ENCODE measurements at places on chromosomes 6 and 20.

DNA sequence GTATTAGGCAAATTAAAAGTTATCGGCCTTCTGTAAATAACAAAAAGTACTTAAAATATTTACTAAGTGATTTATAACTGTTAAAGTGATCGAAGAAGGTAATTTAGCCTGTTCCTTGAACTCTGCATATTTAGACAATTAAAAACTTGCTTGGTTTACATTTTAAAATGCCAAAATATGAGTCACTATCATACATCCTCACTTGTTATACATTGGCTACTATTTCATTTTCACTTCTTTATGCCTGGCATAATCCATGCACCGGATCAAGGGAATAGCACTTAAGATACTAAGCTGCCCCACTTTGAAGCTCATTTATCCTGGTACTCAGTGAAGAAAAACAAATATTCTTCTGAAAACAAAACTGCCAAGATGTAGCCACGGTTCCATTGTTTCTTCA is 344.6 kb downstream of the UBE3D start:
- DNase-seq, result no peak

DNA sequence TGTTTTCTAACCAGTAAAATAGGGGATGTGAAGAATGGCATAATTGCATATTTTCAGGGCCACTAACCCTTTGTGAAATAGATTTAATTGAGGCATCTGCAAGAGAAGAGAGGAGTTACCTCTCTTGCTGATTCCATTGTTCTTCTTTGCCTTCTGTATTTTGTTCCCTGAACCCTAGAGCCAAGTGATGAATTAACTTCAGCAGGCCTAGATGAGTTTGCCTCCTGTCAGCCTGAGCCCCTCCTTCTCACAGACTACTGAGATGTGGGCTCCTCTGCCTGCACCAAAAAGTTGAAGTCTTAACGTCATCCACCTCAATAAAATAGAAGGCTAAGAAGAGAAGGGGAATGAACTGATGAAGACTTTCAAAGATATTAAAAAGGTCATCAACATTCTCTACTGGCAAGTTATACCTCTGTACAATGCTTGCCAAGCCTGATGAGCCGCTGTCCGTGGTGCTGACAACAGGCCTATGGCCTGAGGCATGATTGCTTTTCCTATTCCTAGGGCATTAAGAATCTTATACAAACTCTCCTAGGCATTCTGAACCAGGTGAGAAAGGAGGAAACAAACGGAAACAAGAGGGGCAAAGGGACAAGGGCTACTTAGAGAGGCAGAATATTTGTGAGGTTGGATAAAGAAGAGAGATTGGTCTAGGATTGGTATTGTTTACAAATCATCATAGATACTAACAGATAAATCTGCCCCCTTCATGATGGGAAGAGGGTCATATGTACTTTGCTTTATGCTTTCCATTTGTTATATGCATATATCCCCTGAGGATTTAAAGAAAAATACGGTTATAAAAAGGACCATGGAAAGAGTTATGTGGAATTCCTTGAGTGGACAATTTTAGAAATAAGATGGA is 46.8 kb downstream of the CD24 start:
- DNase-seq, result no peak

DNA sequence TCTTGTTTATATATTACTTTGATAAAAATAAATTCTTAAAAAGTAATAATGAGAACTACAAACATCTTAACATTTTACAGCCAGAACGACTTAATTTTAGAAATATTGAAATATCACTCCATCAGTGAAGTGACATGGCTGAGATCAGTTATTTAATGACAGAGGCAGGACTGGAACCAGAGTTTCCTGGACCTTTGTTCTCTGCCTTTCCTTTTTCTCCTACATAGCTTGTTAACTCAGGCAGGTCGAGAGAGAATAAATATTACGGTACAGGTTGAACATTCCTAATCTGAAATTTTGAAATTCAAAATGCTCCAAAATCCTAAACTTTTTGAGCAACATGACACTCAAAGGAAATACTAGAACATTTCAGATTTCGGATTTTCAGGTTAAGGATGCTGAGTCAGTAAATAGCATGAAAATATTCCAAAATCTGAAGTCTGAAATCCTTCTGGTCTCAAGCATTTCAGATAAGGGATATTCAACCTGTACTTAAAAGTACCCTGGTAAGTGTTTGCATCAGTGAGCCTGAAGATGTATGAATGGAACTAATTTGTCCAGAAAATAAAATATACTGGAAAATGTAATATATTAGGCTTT is 6.5 kb downstream of the TMEM170B start:
- DNase-seq, result no peak

DNA sequence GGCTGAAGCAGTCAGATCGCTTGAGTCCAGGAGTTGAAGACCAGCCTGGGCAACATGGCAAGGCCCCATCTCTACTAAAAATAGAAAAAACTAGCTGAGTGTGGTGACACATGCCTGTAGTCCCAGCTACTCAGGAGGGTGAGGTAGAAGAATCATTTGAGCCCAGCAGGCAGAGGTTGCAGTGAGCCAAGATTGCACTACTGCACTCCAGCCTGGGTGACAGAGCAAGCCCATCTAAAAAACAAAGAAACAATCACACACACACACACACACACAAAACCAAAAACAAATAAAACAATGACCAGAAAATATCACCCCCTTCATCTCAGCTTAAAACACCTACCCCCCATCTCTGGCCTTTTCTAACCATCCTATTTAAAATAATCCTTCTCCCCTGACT is 68.0 kb downstream of the BTBD9 start:
- no peak for DNase-seq

DNA sequence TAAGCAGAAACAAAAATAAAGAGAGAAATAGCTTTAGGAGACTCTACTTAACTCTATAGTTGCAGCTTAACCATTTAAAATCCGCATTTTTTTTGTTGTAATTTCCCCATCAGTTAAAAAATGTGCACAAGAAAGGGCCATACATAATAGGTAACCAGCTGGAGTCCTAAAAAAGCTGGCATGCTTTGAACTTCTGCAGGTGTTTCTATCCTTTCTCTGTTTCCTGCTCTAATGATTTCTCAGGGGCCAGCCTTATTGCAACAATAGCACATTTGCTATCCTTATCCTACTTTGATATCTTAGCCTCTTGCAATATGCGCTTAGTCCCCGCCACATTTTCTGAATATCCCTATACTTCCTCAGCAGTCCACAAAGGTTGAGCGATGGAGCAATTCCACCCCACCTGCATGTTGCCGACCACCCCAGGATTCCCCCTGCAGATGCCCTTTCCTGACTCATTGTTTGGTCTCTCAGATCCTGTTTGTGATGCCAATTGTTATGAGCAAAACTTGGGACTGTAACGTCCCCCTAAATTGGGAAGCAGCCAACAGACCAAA is 48.5 kb downstream of the TRIM27 start:
- no peak for DNase-seq

DNA sequence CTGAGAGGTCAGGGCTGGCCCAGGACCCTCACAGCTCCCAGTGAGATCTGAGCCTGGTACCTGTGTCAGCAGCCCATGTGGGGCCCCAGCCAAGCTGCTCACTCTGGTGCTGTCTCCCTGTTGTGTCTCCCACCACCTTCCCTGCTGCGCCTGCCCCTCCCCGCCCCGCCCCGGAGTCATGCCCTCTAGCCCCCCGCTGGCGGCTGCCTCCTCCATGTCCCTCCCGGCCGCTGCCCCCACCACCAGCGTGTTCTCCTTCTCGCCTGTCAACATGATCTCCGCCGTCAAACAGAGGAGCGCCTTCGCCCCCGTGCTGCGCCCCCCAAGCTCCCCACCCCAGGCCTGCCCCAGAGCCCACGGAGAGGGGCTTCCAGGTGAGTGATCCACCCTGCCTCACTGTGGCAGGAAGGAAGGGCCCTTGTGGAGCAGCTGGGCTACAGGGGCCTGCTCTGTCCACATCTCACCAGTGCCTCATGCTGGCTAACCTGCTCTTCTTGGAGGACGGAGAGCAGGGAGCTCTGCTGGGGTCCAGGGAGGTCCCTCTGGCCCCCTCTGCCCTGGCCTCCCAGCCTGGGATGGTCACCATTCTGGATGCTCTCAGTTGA is 44.9 kb downstream of the CPXM1 start:
- no peak for DNase-seq
